ENCODE measurements at places on chromosomes 13 and 19.

- no peak for DNase-seq
These were observed 6.3 kb upstream of the DOCK9 start for GRCh38 chr13:98984118-98984517.

- peak; percentile 30 for DNase-seq
These were observed at the start of gene GPC5 for GRCh38 chr13:91398413-91399188. TSS of gene GPC5 (plus strand) at chr13:91398621.

GRCh38 chr19:18817574-18817973, 14.2 kb upstream of the UPF1 start:
- no peak for DNase-seq

GRCh38 chr19:4816950-4817278, 14.6 kb downstream of the TICAM1 start:
- DNase-seq = no peak

- DNase-seq = peak; percentile 100
These were observed at the start of gene RAB11B for GRCh38 chr19:8389891-8390616. TSS of gene RAB11B (plus strand) at chr19:8390360. CDS start at chr19:8390417, 57 bp downstream.

- DNase-seq = no peak
These were observed 26.1 kb downstream of the FGF9 start for GRCh38 chr13:21696865-21697448.

- DNase-seq = no peak
These were observed 48.8 kb downstream of the MBD3L1 start for GRCh38 chr19:8880868-8881488.

DNA sequence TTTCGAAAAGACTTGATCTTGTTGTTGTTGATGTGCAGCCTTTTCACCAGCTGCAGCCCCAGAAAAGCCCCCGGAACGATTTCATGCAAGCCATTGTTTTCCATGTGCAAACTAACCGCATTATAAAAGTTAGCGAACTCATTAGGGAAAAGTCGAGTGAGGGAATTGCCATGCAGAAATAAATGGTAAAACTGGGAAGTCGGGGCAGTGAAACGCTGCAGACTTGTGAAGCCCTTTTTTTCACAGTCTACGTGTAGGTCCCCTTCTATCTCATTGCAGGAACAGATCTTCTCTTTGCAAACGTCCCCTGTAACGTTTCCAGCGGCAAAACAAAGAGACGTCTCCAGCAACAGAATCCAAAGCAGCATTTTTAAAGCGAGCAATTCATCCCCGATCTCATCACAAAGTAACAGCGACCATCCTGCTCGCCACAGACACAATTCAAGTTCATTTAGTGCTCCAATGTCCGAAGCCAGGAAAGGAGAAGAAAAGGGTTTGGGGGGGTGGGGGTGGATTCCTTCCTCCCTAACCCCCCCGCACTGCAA, 1.1 kb downstream of the SLITRK1 start:
- no peak for DNase-seq

- no peak for DNase-seq
These were observed 7.0 kb upstream of the ZNF444 start for GRCh38 chr19:56133858-56134653.

- no peak for DNase-seq
These were observed 21.4 kb downstream of the CFAP97D2 start for GRCh38 chr13:114200399-114200911.

DNA sequence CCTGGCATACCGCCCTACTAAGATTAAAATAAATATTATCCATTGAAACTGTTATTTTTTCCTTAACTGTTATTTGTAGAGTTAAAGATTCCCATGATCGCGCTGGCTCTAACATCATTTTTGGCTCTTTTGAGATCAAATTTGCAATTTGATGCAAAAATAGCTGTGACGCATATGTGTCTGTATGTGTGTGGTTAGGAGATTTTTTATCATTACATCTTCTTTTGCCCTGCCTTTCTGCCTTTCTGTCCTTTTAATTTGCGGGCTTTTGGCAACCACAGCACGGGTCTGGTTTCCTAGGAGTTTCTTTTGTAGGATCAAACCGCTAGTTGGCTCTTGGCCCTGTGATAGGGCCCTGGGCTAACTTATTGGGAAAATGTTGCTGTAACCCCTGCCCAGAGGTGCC, 37.3 kb upstream of the ALOX5AP start:
- no peak for DNase-seq

DNA sequence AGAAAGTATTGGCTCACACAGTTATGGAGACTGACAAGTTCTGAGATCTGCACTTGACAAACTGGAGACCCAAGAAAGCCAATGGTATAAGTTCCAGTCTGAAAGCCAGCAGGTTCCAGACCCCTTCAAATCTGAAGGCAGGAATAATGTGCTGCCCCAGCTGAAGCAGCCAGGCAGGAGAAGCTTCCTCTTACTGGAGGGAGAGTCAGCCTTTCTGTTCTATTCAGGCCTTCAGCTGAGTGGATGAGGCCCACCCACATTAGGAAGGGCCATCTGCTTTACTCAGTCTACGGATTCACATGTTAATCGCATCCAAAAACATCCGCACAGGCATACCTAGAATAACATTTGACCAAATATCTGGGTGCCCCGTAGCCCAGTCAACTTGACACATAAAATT, 8.2 kb upstream of the VWA8 start:
- DNase-seq = no peak

- DNase-seq = no peak
These were observed 16.4 kb downstream of the MICOS13 start for GRCh38 chr19:5663904-5664303.

GRCh38 chr19:11136400-11137101, 19.0 kb downstream of the SPC24 start:
- DNase-seq = no peak

- no peak for DNase-seq
These were observed 21.8 kb upstream of the OBI1 start for GRCh38 chr13:78680576-78681350.

GRCh38 chr13:72986197-72986596, 72.6 kb upstream of the KLF5 start:
- no peak for DNase-seq

- peak; percentile 12 for DNase-seq
These were observed 15.8 kb downstream of the ZNF574 start for GRCh38 chr19:42091742-42092141.

DNA sequence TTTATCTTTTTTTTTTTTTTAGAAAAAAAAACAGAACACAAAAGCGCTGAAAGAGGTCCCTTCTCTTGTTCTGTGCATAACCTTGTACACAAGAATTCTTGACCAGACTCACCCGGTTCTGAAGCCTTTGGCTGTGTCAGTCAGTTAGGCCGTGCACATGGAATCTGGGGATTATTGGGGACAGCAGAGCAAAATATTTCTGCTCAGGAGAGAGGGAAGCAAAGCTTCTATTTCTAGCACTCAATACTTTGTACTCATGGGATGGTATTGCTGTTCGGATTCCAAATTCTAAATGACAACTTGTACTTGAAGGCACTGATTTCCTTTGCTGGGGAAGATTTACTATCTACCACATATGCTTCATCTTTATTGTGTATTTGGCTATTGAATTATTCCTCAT, 272.7 kb downstream of the NHLRC3 start:
- no peak for DNase-seq

DNA sequence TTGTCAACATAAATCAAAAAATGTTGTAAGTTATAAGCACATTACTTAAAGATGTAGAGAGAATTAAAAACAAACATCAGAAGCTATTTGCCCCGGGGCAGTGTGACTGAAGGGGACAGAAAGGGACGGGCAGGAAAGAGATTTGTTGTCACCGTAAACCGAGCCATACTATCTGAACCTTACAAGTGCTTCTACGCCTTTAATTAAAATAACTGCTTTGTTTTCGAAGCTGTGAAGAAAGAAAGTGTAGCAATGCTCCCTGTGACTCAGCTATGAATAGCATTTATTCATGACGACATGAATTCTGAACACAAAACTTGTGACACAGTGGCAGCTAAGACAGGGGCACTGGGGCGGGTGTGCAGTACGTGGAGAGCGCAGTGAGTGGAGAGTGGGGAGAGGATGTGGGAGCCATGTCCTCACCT, 30.0 kb downstream of the ZNF787 start:
- DNase-seq = peak; percentile 28

GRCh38 chr19:55459950-55460657, 1.3 kb downstream of the ISOC2 start:
- DNase-seq = no peak

DNA sequence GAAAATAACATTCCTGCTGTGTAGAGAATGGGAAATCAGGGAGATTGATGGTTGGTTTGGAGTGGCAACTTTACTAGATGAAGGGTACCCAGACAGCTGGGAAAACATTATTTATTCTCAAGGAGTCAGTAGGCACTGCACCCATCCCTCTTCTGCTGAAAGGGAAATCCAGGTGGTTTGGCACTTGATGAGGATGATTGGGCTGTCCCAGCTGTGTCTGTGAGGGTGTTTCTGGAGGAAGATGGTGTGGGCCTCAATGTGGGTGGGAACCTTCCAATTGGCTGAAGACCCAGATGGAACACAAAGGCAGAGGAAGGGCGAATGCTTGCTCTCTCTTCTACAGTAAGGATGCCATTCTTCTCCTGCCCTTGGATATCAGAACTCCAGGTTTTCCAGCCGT, 10.4 kb upstream of the SACS start:
- DNase-seq = no peak

- DNase-seq = no peak
These were observed 3.5 kb downstream of the N4BP2L2 start for GRCh38 chr13:32535115-32535514.

Data from SW 1271 (cell line).